Type B pancreatic cell (in vitro differentiated cells): ENCODE measurements at places on chromosomes 1 and 21. TPM values are rescaled to one million over a fixed set of nuclear protein-coding genes. Genes with fewer than 3 reads are reported as not detected.

- peaks cover 10% of the 10 kb centered on the region for H3K4me1 ChIP-seq
- no peak for DNase-seq
- no peaks in the 10 kb centered on the region for H3K36me3 ChIP-seq
- no peak overlapping the region for H3K27ac ChIP-seq
These were observed 26.4 kb downstream of the MEGF6 start for GRCh38 chr1:3584915-3585314.

DNA sequence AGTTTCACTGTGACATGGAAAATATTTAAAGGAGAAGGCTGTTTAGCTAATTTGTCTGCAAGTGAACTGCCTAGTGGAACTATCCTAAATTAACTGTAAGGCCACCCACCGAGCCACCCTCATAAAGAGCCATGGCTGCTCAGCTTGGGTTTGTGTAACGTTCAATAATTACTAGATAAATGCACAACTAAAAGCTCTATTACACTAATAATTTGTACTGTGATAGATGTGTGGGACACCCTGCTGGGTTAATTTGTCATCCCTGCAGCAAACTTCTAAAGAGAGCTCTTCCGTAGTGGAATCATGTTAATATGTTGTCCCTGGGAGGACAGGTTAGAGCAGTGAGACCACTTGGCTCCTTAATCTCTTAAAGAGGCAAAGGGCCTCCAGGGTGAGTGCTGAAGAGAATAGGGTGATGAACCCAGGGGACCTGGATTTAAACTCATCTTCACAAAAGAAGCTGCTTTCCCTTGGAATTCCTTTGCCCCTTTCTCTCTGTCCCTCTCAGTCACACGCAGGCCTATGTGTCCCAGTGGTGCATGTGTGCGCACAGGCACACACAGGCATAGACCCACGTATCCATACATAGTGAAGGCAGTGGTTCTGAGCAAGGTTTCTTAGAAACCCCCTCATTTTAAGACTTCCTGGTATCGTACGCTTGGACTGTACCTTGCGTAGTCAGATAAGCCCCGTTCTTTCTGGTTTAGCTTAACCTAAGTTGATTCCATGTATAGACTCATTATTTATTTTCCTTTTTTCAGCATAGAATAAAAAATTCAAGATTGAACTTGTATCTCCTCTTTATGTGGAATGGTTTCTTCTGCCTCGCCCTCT is 310.3 kb downstream of the NFIA start:
- H3K27ac ChIP-seq = no peak overlapping the region
- H3K27me3 ChIP-seq = no peaks in the 10 kb centered on the region
- H3K4me1 ChIP-seq = peaks cover 41% of the 10 kb centered on the region
- DNase-seq = no peak
- H3K4me3 ChIP-seq = no peak overlapping the region
- H3K36me3 ChIP-seq = peaks cover 20% of the 10 kb centered on the region

DNA sequence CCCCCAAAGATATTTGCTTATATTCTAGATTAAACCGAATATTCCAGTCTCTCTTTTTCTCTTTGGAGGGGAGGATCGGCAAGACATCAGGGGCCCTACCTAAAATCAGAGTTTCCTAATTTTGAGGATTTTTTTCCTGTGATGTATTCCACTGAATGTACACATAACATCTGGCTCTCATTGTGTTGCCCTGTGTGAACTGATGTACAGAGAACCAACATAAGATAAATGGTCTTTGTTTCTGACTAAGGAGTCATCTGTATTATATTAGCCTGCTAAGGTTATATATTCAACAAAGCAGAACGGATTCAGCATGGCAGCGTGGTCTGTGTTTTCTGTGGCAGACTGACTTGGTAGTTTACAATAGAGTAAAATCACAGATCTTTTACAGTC is 114.8 kb upstream of the NCAM2 start:
- DNase-seq = no peak
- H3K4me1 ChIP-seq = peaks cover 15% of the 10 kb centered on the region
- peak overlapping the region; percentile 45 for H3K4me3 ChIP-seq
- H3K36me3 ChIP-seq = no peaks in the 10 kb centered on the region

- H3K27me3 ChIP-seq = peaks cover 90% of the 10 kb centered on the region
- H3K27ac ChIP-seq = no peak overlapping the region
- no peak overlapping the region for H3K4me3 ChIP-seq
- H3K36me3 ChIP-seq = no peaks in the 10 kb centered on the region
- H3K4me1 ChIP-seq = no peaks in the 10 kb centered on the region
- DNase-seq = no peak
These were observed 4.6 kb upstream of the KCNA2 start for GRCh38 chr1:110610696-110611286.

DNA sequence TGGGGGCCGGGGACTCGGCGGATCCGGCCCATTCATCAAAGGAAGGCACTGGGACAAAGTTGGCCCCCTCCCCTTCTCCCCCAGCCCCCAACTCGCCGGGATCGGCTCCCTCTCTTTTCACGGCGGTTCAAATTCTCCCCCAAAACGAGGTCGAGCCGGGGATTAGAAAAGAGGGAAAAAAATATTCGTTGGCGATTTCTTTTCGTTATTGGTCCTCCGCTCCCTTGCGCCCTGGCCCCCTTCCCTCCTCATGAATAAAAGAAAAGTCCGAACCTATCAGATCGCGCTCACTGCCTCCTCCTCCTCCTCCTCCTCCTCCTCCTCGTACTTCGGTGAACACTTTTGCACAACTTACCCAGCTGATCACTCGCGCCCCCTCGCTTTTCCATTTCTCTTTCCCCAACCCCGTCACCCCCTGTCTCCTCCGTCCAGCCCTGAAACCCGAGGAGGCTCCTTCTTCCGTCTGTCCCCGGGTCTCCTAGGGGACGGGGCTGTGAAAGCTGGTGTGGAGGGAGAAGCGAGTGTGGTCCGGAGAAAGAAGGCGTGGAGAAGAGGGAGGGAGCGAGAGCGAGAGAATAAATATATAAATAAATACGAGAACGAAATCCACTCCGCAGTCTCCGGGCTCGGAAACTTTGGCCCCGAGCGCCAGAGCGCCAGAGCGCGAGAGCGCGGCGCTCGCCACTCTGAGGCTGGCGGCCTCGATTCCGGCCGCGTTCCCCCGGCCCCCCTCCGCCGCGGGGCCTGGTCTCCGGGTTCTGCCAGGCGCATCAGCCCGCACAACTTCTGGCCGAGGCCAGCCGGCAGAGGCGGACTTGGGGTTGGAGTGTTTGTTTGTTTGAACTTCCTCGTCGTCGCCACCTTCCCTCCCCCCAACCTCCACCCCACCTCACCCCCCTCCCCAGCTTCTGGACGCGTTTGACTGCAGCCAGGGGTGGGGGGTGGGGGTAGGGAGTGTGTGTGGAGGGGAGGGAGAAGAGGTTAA is at the start of gene PAX7:
TSS of gene PAX7 (plus strand) at position 336 of the 985 bp plus-strand sequence. CDS start 758 bp downstream, outside the sequence.
- peak within 1 kb of the TSS; percentile 36 for H3K27ac ChIP-seq
- no peak for DNase-seq
- H3K4me1 ChIP-seq = peaks cover 7% of the 10 kb centered on the region
- H3K4me3 ChIP-seq = peak within 1 kb of the TSS; percentile 83
- no peaks in the 10 kb centered on the region for H3K36me3 ChIP-seq

- H3K4me1 ChIP-seq = peaks cover 37% of the 10 kb centered on the region
- peak overlapping the region; percentile 37 for H3K27ac ChIP-seq
- DNase-seq = no peak
- H3K4me3 ChIP-seq = no peak overlapping the region
- H3K27me3 ChIP-seq = no peaks in the 10 kb centered on the region
- H3K36me3 ChIP-seq = peaks cover 29% of the 10 kb centered on the region
These were observed 22.3 kb downstream of the APP start for GRCh38 chr21:26148071-26148839.

DNA sequence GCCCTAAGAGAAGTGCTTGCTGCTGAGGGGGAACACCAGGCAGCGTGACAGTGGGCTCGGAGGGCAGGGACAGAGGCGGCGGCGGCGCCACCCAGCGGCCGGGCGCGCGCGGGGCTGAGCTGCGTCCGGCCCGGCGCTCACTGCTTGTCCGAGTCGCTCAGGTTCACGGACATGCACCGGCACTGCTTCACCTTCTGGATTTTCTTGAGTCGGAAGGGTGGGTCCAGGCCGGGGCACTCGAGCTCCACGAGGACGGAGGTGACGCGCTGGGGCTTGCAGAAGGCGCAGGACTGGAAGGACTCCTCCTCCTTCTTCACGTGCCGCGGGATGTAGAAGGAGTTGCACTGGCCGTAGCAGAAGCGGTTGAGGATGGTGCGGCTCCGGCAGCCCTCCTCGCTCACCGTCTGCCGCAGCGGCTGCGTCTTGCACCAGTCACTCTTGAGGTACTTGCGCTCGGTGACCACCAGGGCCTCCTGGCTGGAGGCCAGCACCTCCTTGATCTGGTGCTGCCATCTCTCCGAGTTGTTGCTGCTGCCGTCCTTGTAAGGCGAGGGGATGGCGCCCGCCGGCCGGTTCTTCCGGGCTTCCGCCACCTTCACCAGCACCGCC is 119.0 kb downstream of the GREM2 start:
- no peak overlapping the region for H3K27ac ChIP-seq
- H3K36me3 ChIP-seq = no peaks in the 10 kb centered on the region
- H3K4me3 ChIP-seq = peak overlapping the region; percentile 62
- H3K27me3 ChIP-seq = peaks cover 12% of the 10 kb centered on the region

DNA sequence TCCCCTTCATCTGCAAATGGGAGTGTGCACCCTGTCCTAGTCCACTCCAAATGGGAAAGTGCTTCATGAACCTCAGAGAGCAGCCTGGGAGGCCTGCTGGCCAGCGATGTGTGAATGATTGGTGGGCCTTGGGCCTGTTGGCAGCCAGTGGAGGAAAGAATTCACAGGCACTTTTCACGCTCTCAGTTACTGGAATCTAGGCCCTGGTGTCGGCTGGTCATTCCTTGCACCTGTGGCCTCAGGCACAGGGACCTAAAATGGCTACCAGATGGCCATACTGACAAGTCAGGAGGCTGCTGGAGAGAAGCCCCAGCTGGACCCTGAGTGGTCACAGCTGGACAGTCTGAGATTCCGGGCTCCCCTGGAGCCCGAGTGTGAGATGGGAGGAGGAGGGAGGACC is 18.4 kb upstream of the EDN2 start:
- H3K4me3 ChIP-seq = no peak overlapping the region
- H3K36me3 ChIP-seq = no peaks in the 10 kb centered on the region
- peaks cover 5% of the 10 kb centered on the region for H3K27me3 ChIP-seq
- H3K27ac ChIP-seq = peak overlapping the region; percentile 16

DNA sequence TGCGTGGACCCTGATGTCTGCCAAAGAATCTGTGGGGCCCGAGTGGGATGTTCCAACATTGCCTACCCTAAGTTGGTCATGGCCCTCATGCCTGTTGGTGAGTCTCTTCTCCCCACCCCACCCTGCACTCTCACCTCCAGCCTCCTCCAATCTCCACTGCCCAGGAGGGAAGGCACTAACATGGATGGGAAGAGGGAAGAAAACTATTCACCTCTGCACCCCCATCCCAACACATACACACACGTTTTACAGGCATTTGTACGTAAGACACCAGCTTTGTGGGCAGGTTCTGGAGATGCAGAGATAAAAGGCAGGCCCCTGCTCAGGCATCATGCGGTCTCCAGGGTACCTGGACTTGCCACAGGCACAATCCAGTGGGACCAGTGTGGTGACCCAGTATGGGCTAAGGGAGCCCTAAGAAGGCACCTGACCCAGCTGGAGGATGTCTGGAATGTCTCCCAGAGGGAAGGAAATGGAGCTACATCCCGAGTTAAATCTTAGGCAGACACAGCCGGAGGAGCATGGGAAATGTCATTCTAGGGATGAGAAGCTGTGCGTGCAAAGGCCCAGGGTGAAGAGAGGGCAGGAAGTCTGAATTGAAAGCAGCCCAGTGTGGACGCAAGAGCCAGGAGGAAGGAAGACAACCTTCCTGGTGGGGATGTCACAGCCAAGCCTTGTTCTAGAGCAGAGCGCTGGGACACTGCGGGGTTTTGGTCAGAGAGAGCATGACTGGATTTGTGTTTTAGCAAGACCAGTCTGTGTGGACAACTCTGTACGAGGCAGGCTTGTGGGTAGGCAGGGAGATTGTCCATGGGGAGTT is 11.4 kb downstream of the SLC5A9 start:
- H3K27ac ChIP-seq = no peak overlapping the region
- no peaks in the 10 kb centered on the region for H3K36me3 ChIP-seq
- no peaks in the 10 kb centered on the region for H3K4me1 ChIP-seq
- no peak for DNase-seq
- H3K4me3 ChIP-seq = no peak overlapping the region

Gene FOXD2
- 0.64 and 4.9 TPM in 2 replicates for total RNA-seq

DNA sequence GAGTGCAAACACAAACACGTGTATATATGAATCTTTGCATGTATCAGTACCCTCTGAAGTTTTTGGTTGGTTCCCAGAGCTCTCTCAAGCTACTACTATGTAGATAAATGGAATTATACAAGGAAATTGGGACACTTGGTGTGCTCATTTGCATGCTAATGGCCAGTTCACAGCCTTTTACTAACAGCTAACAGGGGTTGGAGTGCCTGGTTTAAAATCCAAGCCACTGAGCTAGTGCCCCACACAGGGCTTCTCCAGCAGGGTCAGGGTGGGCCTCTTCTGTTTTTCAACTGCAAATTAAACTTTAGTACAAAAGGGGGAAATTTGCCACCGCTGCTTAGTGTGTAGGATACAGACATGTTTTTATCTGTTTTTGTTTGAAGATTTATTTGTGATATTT is 121.0 kb downstream of the ATP5PO start:
- no peak overlapping the region for H3K27ac ChIP-seq
- H3K36me3 ChIP-seq = peaks cover 22% of the 10 kb centered on the region
- H3K4me1 ChIP-seq = peaks cover 4% of the 10 kb centered on the region
- no peak overlapping the region for H3K4me3 ChIP-seq
- no peak for DNase-seq
- no peaks in the 10 kb centered on the region for H3K27me3 ChIP-seq

DNA sequence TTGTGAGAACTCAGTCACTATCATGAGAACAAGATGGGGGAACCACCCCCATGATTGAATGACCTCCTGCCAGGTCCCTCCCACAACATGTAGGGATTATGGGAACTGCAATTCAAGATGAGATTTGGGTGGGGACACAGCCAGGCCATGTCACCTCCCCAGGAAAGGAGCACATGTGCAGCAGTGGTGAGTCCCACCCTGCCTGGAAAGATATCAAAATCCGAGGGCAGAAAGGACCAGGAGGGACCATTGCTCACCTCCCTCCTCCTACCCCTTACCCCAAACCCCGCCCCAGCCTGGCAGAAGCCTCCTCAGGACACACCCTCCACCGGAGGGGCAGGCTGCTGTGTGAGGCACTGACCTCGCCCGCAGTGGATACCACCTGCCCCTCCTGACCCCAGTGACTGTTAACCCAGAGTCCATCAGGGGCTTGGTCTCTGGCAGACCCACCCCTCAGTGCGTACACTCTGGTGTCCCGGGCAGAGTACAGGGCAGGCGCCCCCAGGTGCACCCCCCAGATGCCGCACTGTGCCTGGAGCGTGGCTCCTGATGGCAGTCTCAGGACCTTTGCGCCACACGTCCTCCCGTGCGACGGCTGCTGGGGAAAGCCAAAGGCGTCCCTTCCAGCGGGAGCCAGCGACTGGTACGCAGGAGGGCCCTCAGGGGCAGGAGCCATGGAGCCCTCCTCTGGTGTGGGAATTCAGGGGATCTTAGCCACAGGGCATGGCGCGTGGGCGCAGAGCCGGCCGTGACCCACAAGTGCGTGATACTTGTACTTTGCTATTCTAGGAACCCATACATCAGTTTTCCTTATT is 20.9 kb downstream of the PDXK start:
- H3K27me3 ChIP-seq = peaks cover 3% of the 10 kb centered on the region
- H3K27ac ChIP-seq = peak overlapping the region; percentile 76
- DNase-seq = no peak
- H3K36me3 ChIP-seq = peaks cover 6% of the 10 kb centered on the region
- no peak overlapping the region for H3K4me3 ChIP-seq

Gene SAMD11
- 13.1 and 50.5 TPM in 2 replicates for total RNA-seq

Gene PTPN22
- total RNA-seq = not detected in 2 replicates
